GF-D8 (cell line): ENCODE measurements at places on chromosomes 1 and 21.
A peak's percentile ranks its signal among the peaks of the same experiment; 100 is the strongest.

DNA sequence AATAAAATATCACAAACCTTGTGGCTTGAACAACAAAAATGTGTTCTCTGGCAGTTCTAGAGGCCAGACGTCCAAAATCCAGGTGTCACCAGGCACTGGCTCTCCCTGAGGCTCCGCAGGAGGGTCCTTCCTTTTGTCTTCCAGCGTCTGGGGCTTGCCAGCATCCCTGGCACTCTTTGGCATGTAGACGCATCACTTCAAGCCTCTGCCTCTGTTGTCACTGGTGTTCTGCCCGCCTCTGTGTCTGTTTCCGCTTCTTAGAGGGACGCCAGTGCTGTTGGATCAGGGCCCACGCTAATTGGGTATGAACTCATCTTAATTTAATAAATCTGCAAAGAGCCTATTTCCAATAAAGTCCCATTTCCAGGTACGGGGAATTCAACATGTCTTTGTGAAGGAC is 273.7 kb upstream of the C1orf174 start:
- DNase-seq, result no peak

DNA sequence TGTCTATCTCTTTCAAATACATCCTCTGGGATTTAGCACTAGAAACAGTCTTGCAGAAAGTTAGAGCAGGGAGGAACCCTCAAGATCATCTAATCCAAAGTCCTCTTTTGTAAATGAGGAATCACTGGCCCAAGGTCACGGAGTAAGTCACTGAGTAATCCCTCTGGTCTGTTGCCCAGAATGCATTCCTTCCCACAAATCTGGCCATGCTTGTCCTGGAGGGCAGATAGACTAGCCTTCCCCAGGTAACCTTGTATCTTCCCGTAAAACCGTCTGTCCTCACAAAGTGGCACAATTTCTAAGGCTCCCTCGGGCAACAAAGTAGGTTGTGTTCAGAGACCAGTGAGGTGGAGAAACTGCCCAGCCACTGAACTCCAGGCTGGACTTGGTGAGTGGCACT is 46.2 kb downstream of the DDR2 start:
- no peak for DNase-seq

DNA sequence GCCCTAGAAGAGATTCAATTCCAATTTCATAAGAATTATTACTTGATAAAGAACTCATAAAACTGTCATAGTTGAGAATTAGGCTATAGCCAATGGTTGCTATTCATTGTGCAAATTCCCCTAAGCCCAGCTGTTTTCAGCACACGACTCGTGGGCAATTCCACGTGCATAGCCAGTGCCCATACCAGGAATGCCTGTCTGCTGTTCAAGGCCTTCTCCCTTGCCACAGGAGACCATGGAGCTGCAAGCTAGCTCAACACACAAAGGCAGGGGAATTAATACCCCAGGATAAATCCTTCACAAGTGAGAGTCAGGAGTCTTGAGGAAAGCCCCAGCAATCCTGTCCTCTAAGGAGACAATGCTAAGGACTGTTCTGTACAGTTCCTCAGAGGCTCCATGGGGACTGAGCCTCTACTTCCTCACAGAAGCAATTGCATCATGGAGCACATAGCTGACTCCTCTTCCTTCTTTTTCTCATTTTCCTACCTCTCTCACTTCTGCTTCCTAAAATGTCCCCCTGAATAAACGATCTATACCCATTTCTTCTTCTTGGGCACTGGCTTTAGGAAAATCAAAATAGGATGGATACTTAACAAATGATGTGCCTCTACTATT is 19.1 kb upstream of the CHRM3 start:
- no peak for DNase-seq

GRCh38 chr1:1914971-1915692 is at the start of gene CALML6:
Gene CALML6 (plus strand): TSS chr1:1915260. CDS start chr1:1915281, 21 bp downstream.
- no peak for DNase-seq

- no peak for DNase-seq
Observed at GRCh38 chr1:20100632-20101355, 18.5 kb downstream of the PLA2G2D start.

DNA sequence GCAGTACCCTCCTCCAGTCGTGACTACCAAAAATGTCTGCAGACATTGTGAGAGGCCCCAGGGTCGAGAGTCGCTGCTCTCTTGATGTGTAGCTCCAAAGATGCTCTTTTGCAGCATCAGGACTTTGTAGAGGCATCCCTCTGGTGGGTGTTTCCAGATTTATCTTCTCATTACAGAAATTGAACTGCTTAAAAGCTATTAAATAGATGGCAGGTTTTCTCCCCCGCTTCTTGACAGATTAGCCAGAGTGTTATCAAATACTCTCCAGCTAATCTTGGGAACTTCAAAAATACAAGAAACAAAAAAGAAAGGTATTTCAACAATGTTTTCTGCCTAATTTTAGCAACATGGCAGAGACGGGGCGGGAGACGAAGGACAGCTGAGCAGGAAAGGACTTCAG is 265.2 kb downstream of the KIF26B start:
- DNase-seq, result no peak

GRCh38 chr1:58983633-58984245 is 199.9 kb upstream of the JUN start:
- no peak for DNase-seq

DNA sequence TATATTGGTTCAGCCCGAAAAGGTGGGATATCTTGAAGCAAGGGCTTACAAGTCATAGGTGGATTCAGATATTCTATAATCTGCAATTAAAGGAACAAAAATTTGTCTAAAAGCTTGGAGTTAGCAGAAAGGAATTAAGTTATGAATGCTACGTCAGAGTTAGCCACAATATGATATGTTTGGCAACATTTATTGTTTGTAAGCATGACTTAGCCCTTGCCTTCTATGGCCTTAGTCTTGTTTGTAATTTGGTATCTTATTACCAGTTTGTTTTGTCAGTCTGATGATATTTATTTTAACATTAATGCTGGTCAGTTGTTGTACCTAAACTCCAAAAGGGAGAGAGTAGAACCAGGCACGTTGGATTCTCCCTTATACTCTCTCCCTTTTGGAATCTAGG is 43.1 kb upstream of the SUCO start:
- DNase-seq, result no peak

DNA sequence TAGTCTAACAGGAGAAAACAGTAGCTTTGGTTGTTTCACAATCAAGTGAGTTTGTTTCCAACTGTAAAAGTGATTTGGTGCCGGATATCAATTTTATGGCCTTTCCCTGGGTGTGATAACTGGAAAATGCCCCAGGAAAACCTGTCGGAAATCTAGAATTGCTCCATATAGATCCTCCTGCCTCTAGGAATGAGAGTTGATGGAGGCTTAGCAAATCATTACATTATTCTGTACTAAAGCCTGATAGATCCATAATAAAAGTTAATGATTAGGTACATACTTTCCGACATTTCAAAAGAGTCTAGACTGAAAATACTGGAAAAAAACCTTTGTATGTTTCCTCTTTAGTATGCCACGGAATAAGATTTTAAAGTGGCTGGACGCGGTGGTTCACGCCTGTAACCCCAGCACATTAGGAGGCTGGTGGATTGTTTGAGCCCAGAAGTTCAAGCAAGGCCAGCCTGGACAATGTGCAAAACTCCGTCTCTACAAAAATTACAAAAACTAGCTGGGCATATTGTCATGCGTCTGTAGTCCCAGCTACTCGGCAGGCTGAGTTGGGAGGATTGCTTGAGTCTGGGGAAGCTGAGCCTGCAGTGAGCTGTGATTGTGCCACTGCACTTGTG is 70.0 kb upstream of the SLC45A1 start:
- DNase-seq, result no peak

DNA sequence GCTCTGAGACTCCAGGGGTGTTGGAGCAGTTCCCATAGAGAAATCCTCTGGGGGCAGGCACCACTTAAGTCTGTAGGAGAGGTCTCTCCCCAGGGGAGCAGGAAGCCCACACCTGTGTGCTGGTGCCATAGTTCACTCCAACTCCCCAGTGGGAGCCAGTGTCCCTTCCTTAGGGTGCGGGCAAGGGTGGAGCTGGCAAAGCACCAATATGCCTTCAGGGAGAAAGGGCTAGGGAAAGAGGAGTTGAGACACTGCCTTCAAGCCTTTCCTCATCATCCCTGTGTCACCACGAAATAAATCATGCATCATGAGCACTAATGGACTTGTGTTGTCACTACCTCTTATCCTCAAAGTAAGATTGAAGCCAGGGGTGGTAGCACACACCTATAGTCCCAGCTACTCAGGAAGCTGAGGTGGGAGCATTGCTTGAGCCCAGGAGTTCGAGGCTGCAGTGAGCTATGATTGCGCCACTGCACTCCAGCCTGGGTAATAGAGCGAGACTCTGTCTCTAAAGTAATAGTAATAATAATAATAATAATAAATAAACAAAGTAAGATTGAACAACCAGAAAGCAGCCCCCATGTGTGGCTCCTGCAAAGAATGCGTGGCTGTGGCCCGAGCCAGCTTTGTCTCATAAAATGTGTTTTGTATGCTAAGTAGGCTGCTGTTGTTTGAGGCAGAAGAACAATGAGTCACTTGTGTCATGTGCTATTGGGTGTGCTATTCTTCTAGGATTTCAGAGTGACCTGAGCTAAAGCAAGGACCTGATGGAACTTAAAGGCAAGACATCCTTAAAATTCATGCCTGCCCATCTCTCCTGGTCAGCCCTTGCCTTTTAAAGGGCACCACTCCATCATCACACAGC is 6.7 kb upstream of the TIE1 start:
- no peak for DNase-seq

DNA sequence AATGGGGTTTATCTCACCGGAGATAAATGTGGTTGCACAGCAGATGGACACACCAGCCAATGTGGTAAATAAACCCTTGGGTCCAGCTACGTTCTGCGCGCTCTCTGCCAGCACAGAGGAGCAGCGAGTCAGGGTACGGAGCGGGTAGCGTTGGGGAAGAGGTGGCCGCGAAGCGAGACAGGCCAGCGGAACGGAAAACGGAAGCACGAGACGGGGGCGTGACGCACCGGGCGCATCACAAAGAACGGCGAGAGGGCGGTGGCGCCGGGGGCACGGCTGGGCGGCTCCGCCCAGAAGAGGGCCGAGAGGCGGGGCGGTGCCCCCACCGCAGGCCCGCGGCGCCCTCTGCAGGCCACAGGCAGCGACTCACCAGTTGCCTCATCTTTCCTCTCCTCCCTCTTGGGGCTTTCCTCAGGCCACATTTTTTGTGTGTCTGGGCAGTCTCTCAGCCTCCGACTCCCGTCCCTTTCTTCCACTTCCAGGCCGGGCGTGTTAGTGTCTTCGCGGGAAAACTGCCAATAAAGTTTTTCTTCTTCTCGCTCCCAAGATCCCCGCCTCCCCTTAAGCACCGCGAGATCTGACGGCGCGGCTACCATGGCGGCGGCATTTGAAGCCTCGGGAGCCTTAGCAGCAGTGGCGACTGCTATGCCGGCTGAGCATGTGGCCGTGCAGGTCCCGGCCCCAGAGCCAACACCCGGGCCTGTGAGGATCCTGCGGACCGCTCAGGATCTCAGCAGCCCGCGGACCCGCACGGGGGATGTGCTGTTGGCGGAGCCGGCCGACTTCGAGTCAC is at the start of gene DDX20:
DDX20 (plus strand) TSS at position 571 of the 793 bp plus-strand sequence; CDS start at position 595, 24 bp downstream.
- peak; percentile 94 for DNase-seq

DNA sequence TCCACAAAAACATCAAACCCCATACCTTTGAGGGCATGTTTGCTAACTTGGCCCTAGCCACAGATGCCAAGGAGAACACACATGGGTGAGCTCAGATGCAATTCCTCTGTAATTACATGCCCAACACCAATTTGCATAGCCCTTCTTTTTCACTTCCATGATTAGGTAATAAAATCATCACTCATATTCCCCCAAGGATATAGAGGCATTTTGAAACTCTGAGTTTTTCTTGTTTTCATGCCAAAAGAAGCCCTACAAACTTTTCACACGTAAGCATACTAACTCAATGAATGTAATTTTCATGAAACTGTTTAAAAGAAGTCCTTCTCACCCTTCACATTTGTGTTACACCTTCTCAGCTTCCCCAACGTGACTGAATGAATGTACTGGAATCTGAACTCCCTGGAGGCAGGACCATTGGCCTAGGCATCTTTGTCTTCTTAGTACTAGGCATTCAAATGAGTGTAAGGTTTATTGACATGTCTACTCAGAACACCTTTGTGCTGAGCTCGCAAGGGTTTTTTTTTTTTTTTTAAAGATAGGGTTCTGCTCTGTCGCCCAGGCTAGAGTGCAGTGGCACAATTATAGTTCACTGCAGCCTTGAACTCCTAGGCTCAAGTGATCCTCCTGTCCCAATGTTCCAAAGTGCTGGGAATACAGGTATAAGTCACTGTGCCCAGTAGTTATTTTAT is 31.0 kb downstream of the FBXO42 start:
- no peak for DNase-seq

- no peak for DNase-seq
Observed at GRCh38 chr1:2288311-2288710, 60.2 kb downstream of the SKI start.

- no peak for DNase-seq
Observed at GRCh38 chr21:24658026-24658425, 949.3 kb downstream of the MRPL39 start.

DNA sequence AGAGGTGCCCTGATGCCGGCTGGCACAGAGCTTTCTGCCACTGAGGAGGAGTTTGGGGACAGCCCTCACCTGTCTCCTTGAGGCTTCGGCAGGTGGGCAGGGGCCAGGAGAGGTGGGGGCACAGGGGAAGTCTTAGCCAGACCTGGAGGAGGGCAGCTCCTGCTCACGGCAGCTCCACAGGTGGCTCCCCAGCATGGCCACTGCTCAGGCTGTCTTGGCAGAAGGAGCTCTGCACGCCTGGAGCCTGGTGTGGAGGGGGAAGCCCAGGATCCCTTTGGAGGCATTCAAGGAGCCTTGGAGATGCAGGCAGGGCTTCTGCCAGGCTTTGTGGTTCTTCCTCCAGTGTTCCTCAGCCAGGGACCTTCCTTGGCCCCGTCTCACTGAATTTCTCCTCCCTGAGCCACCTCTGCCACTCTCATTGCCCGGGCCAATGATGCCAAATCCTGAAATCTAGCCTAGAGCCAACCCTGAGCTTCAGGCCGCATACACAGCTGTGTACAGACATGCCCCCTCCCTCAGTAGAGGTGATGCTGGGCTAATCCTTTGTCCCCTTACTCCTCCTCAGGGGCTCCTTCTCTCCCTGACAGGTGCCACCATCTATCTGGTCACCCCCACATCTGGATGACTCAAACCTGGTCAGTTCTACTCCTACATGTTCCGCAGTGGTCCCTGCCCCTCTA is 251.8 kb upstream of the VAMP3 start:
- no peak for DNase-seq

- no peak for DNase-seq
Observed at GRCh38 chr1:168089326-168089978, 47.3 kb downstream of the GPR161 start.

DNA sequence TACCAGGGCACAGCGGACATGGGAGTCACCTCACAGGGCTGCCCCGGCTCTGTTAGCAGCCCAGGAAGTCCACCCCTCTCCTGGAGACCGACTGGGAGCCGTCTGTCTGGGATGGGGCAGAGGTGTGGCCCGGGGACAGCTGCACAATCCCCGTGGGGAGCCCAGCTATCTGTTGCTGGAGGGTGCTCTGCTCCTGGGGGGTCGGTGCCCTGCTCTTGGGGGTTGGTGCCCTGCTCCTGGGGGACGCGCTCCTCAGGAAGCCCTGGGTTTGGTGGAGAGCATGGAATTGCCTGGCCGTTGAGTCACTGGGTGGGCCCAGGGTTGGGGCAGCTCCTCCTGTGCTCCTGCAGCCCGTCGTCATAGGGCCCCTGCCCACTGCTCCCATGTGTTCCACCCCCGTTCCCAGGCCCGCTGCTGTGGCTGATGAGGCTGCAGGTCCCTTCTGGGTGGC is 39.3 kb downstream of the AGPAT3 start:
- DNase-seq, result no peak

- no peak for DNase-seq
Observed at GRCh38 chr1:33727310-33727709, 136.6 kb upstream of the HMGB4 start.

GRCh38 chr1:183590244-183591191 is at the start of gene NCF2:
Gene NCF2 (minus strand): TSS chr1:183590459. CDS start chr1:183590329, 130 bp downstream.
- DNase-seq, result peak; percentile 96
